ENCODE measurements at places on chromosomes 11 and 22.

DNA sequence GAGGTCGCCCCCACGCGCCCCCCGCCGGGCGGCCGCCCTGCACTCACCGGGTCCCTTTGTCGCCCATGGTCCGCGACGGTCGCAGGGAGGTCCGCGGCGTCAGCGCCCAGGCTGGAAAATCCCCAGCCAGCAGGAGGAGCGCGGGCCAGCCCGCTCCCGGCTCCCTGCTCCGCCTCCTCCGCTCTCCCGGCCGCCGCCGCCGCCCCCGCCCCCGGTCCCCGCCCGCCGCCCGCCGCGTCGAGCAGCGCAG lies at the start of gene ARRB1:
Gene ARRB1, minus strand, starts transcription at position 121 of the 250 bp plus-strand sequence. Its CDS starts 54 bp downstream, at position 67.
- no peak for DNase-seq

GRCh38 chr11:65181569-65182257 lies at the start of gene CAPN1:
Gene CAPN1 (plus strand): TSS chr11:65181928. CDS start chr11:65182702, 774 bp downstream.
- DNase-seq, result peak; percentile 85

- no peak for DNase-seq
These were observed 190.8 kb downstream of the TTC28 start for GRCh38 chr22:28488825-28489224.

- DNase-seq, result no peak
These were observed 2.0 kb upstream of the CABP7 start for GRCh38 chr22:29717789-29718188.

- peak; percentile 58 for DNase-seq
These were observed 33.7 kb downstream of the RNF121 start for GRCh38 chr11:71962428-71963038.

DNA sequence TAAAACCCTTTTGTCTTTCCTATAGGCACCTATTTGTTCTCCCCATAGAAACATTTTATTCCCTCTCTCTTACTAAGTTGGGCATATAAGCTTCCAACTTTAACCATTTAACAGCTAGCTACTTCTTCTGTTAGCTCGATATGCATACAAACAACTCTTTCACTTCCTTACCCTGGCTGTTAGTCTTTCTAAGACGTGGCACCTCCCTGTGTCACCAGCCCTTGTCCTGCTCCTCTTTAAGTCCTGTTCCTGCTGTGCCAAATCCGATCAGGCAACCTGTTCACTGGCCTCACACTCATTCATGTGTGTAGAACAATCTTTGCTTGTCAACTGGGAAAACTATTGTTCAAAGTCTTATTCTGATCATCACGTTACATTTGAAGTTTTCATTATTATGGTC lies 1376.1 kb upstream of the TENM4 start:
- no peak for DNase-seq

DNA sequence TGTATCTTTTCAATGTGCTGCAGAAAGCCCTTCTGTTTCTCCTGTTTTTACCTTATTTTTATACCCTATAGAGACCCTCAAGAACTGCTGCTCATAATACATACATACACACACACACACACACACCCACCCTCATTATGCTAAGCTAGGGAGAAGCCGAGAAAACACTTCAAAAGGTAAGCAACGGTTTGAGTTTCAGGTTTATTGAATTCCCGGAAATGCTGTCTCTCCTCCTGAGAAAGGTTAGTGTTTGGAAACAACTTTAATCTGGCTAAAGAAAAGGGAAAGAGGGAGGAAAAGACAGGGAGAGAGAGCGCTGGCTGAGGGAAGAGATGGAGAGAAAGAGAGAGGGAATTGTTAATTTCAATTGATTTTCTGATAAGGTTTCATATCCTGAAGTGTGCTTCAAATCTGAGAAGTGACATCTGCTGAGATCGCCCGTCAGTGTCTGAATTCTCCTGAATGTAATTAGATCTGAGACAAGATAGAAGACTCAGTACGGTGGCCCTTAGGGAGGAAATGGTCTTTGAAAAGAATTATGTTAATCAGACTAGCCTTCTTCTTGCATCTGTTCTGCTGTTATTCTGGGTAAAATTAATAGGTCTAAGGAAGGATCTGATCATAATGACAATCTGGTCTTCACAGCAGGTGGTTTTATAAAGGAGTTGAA lies 169.1 kb downstream of the NXPE2 start:
- no peak for DNase-seq

DNA sequence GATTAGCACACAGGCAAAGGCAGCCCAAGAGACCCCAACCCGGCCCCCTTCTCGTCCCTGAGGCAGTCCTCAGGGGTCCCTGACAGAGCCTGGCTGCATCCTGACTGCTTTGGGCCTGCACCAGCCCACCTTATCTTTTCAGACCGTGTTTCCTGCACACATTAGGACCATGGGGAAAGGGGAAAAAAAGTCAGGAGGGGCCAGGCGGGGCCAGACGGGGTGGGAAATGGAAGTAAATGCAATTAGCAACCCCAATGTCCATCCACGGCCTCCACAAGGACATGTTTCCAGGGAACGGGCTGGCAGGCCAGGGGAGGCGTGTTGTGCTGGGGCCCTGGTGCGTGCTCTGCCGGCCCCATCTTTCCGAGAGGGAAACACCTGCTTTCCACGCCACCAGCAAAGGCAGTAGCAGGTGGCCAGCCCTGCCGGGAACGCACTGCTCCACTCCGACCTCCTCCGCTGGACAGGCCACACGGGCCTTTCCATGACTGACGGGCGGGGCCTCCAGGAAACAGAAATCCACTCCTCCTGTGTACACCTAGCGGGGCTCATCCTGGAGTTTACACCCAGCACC lies 7.4 kb downstream of the EHD1 start:
- DNase-seq, result no peak
